ENCODE measurements at places on chromosomes 11 and 22.

- DNase-seq: no peak
Observed at GRCh38 chr11:2409126-2409525, 8.6 kb downstream of the TSSC4 start.

GRCh38 chr11:110434952-110435779, 5.4 kb downstream of the FDX1 start:
- DNase-seq: peak; percentile 12

DNA sequence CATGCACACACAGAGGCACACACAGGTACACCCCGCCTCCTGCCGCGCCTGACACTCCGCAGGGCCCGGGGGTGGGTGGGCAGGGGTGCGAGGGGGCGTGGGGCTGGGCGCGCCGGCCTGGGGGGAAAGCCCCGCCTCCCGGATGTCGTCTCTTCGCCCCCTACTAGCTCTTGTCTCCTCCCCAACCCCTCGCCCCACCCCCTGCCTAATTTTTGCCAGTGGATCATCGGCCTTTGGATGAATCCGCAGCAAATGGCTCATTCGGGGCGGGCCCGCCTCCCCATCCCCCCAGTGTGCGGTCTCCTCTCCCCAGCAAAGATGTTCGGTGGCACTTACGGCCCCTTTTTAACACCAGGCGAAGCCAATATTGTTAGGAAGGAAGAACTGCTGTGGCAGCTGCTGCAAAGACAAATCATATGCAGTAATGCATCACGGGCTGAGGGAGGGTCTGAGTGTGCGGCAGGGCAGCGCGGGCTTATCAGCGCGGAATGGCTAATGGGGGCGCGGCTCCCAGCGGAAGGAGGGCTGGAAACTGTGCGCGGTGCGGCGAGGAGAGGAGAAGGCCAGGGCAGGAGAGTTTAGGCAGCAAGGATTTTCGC, 13.4 kb upstream of the NECTIN1 start:
- no peak for DNase-seq

DNA sequence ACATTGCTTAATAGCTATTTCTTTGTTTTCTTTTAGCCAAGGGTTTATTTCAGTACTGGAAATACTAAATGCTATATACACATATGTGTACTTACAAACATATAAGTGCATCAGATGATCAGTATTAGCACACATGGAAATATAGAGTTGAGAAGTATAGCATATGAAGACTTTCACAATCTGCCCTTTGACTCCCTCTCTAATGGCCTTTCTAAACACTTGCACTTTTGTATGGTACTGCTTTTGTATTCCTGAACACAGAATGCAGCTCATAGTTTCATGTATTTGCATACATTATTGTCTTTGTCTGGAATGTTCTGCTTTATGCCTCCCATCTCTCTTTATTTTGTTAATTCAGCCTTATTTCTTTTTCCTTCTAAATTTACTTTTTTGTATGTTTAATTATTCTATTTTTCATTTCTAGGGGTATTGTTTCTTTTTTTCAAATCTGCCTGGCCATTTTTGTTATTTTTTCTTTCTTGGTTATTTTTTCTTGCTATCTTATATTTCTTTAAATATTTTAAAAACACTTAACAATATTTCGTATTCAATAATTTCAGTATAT, 28.8 kb downstream of the ACER3 start:
- no peak for DNase-seq

GRCh38 chr11:118015385-118015841, 29.2 kb downstream of the IL10RA start:
- no peak for DNase-seq

- DNase-seq: no peak
Observed at GRCh38 chr11:2473361-2474058, 28.7 kb downstream of the KCNQ1 start.
